ENCODE measurements at places on chromosomes 2 and 18.
A peak's percentile ranks its signal among the peaks of the same experiment; 100 is the strongest.

DNA sequence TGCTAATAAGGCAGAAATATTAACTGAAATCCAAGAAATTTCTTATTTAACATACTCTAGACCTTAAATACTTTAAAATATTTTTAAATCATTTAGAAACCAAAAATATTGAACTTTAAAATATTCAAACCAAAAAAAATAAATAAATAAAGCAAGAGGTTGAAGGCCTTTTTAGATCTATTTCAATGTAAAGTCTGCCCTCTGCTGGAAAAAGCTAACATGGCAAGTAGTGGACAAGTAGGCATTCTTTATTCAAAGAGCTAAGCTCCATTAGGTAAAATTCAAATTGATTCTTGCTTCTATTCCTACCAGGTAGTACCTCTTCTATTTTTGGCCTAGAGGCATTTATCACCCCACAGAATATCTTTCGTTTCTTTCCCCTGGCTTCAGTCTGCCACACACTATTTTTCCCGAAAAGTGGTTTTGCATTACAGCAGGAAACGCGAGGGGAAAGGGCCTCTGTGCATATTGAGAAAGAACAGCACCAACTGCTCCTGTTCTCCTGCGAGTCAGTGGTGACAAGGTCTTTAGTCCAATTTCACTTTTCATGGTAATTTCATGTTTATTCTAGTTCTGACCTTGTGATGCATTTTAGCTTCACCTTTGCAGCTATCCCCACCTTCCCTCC lies 20.4 kb downstream of the IFIH1 start:
- DNase-seq, result peak; percentile 53

GRCh38 chr2:64488050-64488974 lies 34.4 kb downstream of the LGALSL start:
- peak; percentile 54 for DNase-seq

- no peak for DNase-seq
Observed at GRCh38 chr2:235520787-235521186, 26.9 kb downstream of the AGAP1 start.

DNA sequence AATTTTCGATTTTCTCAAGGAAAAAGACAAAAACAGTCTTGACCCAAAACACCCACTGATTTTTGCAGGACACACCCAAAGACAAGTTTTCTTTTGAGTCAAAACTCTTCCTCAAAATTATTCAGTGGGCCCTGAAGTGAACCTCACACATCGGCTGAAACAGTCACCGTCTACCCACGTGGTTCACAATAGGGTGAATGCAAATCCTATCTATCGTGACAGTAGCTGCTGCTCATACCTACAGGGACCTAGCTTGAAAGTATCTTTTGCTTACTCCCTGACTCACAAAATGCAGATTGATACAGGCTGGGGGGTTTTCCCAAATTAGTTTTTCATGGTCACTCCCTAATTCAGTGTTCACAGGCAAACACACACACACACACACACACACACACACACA lies 10.7 kb upstream of the CD226 start:
- DNase-seq, result no peak

- DNase-seq, result no peak
Observed at GRCh38 chr18:35999925-36000324, 27.4 kb downstream of the RMP24 start.

GRCh38 chr2:150732064-150732463 lies 244.6 kb upstream of the RND3 start:
- no peak for DNase-seq

DNA sequence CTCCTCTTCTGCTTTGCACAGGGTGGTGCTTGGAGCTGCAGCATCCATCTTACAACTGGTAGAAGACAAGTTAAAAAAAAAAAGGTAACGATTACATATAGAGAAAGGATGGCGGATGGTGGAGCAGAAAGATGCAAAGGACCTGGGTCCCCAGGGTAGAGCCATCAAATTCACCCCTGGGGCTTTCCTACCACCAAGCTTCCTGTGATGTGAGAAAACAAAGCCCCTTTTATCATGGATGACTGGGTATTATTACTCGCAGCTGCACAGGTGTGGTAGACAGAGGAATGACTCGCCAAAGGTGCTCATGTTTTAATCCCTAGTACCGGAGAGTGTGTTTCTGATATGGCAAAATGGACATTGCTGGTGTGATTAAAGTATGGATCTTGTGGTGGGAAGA lies 1.3 kb upstream of the ACOXL start:
- no peak for DNase-seq

- no peak for DNase-seq
Observed at GRCh38 chr2:19979932-19980331, 10.0 kb downstream of the WDR35 start.

GRCh38 chr2:168568476-168569267 lies 112.6 kb downstream of the CERS6 start:
- no peak for DNase-seq

DNA sequence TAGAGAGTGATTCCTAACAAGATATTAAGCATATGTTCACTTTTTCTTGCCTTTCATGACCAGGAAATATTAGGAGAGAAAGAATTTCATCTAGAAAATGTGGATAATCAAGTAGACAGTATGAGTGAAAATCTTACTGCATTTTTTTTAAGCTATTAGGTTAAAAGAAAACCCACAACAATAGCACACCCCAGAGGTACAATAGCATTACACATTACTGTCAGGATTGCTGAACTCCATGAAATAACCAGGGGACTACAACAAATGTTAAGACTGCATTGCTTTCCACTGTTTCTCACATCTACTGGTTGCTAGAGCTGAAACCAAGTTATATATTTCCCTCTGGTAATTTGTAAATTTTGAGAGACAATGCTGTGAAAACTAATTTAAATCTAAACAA lies 33.7 kb downstream of the KLF7 start:
- no peak for DNase-seq

- peak; percentile 82 for DNase-seq
Observed at GRCh38 chr2:197215748-197216360, 94.7 kb downstream of the ANKRD44 start.

DNA sequence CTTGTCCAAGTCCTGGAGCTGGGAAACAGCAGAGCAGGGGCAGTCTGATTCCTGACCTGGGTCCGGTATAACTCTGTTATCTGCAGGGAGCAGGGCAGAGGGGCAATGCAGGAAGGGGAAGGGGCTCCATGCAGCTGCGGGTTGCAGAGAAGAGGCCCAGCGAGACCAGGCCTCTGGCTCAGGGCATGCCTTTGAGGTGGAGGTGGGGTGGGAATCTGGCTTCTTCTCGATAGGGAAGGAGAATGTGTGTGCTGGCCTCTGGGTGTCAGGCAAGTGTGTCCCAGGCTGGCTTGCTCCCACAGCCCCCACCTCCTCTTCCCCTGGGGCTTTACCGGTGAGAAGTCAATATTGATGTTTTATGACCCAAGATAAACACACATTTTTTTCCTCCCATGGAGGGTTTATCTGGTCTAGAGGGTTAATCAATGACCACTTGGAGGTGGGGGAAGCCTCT lies 187.1 kb upstream of the HAAO start:
- no peak for DNase-seq

GRCh38 chr2:48685126-48685525 lies 67.5 kb downstream of the GTF2A1L start:
- DNase-seq, result no peak

DNA sequence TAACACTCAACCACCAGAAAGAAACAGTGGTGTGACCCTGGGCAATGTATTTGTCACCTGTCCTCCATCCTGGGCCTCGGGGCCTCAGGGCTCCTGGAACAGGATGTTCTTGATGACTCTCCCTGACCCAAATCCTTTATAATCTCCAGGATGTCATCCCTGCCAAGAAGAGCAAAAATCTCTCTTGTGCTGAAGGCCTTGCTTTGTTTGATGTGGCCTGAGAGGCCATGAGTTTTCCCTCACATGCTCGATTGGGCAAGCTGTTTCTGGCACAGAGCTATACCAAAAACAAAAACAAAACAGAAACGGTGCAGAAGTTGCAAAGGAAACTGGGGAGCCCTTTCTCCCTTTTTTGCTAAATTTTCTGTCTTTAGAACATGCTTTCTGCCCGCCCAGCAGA lies 35.7 kb upstream of the ST3GAL5 start:
- DNase-seq, result peak; percentile 96

GRCh38 chr18:36051760-36052159 lies 15.6 kb downstream of the RPRD1A start:
- no peak for DNase-seq

- DNase-seq, result no peak
Observed at GRCh38 chr2:82317012-82317411, 2012.5 kb upstream of the LRRTM1 start.

- DNase-seq, result peak; percentile 48
Observed at GRCh38 chr2:229800997-229801754, 86.8 kb upstream of the DNER start.

- DNase-seq, result peak; percentile 89
Observed at GRCh38 chr2:20291106-20291564, 59.5 kb downstream of the PUM2 start.

DNA sequence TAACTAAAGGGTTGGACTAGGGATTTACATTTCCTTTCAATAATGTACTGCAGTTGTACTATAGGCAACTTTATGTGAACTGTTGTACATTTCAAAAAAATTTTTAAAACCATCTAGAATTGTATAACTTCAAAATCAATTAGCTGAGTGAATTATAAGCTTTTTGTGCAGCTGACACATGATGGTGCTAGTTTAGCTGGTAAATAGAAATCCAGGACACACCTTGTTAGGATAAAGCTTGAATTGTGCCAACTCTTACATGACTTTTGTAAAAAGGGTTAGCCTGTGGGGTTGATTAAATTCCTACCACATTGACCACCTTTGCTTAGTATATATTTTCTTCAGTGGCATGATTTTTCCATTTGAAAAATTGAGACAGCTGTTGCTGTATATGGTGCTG lies 104.4 kb downstream of the CPS1 start:
- no peak for DNase-seq

DNA sequence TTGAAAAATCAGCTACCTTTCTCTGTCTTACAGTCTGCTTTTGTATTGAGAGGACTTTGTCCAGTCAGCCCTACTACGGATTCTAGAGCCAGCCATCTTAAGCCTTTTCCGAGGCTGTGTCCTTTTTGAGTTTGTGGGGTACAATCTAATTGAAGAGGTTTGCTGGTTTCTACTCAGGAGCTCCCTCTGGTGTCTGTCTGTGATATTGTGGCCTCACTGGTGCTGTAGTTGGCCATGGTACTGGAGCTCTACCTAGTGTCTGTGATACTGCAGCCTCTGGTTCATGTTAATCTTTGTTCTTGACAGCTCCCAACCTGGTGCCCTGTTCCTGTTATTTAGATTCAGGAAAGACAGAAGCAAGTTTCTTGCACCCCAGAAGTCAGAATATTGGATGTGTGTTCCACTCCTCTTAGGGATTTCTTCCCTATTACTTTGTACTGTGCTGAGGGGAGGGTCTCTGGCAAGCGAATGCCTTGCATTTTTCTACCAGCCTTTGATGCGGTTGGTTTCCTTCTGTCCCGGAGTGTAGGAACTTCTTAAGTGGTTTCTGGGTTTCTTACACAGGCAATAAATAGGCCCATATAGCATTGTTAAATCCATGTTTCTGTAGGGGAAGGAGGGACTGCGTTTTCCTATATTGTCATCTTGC lies 78.5 kb downstream of the ACSL3 start:
- DNase-seq, result peak; percentile 26

DNA sequence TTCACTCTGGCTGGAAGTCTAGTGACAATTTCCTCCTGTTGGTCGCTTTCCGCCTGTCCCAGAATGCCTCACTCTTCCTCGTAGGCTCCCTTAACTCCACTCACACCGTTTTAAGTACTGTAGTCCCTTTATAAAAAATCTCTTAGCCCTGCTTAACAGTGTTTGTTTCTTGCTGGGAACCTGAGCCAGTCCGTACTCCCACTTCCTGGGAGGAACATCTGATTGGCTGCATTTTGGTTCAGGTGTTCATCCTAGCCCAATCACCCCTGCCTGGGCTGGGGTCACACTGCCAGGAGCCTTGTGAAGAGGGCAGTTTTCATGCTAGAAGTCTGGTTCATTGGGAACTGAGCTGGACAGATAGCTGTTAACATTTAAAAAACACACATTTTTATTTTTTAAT lies 25.6 kb upstream of the TOGARAM2 start:
- DNase-seq, result no peak

GRCh38 chr18:74139411-74139810 lies 8.2 kb downstream of the FBXO15 start:
- no peak for DNase-seq

DNA sequence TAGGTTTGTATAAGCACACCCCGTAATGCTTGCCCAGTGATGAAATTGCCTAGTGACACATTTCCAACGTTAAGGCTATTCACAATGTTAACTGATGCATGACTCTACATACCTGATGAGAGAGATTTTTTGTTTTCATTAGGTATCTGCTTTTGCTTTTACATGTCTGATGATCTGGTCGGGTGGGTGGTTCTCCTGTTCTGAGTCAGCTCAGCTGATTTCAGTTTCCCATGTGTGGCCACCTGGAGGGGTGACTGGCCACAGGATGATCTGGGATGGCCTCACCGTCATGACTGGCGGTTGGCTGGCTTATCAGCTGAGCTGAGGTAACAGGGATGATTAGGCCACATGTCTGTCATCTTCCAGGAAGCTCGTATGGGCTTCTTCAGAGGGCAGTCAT lies 33.8 kb upstream of the ACYP2 start:
- DNase-seq, result no peak

- DNase-seq, result no peak
Observed at GRCh38 chr2:219296142-219296541, 13.1 kb downstream of the PTPRN start.

DNA sequence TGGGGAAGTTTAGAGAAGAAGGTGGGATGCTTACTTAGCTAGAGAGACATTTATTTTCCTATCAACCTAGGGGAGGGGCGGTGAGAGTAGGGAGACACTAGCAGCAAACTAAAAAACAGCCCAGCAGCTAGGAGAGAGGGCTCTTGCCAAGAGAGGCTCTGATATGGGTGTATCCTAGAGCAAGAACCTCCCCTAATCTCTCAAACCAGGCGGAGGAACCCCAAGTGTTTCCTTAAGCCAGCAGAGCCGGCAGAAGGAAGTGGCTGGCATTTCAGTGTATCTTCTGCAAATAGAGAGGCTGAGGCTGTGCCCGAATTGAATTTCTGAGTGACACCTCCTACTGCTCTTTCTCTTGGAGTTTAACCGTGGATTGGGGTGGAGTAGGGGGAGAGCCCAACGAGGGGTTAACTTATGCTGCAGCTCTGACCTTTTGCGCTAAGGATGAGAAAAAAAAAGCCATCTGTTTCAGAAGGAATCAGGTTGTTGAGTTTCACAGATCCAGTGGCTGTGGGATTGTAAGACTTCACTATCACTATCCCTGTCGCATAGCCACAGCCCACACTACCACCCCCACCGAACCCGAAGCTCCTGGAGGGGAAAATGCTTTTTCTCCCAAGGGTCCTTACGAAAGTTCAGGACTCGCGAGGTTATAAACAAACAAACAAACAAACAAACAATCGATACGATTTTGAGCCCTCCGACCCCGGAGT lies 1.4 kb downstream of the ST8SIA5 start:
- no peak for DNase-seq

DNA sequence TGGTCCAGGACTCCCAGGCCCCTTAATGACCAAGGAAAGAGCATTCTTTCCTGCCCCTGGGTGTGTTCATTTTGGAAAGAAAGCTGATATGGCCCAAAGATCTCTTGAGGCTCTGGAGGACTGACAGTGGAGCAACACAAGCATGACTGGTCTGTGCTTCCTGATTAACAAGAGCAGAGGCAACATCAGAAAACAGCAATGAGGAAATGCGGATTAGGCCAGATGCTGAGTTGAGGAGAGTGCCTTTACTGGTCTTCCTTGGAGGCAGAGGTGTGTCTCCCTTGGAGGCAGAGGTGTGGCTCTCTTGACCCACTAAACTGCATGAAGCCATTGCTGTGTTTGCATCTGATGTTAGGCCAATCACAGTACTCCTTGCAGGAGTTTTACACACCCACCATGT lies 19.9 kb downstream of the IL36B start:
- DNase-seq, result no peak

GRCh38 chr2:6959751-6960150 lies 42.5 kb downstream of the RNF144A start:
- DNase-seq, result no peak
